ENCODE measurements at places on chromosomes 4 and X.

GRCh38 chr4:8168832-8169598 lies 10.4 kb upstream of the ABLIM2 start:
- no peak for DNase-seq

DNA sequence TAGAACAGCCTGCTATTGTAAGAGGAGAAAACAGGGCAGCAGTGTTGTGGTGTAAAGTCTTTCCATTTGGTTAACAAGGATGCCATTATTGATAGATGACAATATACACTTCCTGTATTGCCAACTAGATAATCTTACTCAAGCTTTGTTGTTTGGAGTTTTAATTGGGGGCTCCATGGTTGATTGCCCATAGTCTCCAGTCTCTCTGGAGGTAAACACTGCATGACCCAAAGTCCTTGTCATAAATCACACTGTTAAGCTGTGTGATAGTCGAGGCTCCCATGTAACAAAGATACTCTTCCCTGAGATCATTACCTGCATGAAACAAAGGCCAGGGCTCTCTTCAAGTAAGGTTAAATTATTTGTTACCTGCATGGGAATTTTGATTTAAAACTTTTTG lies 394.6 kb downstream of the C4orf33 start:
- DNase-seq, result no peak

GRCh38 chr4:4869731-4870571 lies 10.5 kb downstream of the MSX1 start:
- no peak for DNase-seq

- no peak for DNase-seq
These were observed 23.1 kb downstream of the SETD7 start for GRCh38 chr4:139532947-139533346.

- no peak for DNase-seq
These were observed 400.7 kb downstream of the DCAF12L2 start for GRCh38 chrX:125765347-125765746.

- DNase-seq, result peak; percentile 53
These were observed 568.6 kb upstream of the BOD1L1 start for GRCh38 chr4:14196131-14196530.

DNA sequence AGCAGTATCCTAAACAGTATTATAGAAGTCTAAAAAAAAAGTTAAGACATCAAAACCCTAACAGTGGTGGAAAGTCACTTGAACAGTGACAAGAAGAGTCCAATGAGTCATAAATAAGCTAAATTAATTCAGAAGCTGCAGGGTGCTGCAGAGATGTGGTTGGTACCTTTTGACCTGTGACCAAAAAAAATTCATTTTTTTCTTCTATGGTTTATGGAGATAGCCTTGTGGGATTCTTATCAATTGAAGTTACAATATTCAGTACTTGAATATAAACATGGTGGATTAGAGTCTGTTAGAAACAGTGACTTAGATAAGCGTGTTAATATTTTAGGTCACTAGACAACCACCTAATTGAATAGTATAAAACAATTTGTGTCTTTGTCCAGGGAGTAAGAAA lies 35.4 kb downstream of the CCSER1 start:
- DNase-seq, result no peak

- DNase-seq, result no peak
These were observed 35.5 kb downstream of the NCAPG start for GRCh38 chr4:17846266-17846665.

- DNase-seq, result no peak
These were observed 53.8 kb downstream of the HADH start for GRCh38 chr4:108043526-108043925.

DNA sequence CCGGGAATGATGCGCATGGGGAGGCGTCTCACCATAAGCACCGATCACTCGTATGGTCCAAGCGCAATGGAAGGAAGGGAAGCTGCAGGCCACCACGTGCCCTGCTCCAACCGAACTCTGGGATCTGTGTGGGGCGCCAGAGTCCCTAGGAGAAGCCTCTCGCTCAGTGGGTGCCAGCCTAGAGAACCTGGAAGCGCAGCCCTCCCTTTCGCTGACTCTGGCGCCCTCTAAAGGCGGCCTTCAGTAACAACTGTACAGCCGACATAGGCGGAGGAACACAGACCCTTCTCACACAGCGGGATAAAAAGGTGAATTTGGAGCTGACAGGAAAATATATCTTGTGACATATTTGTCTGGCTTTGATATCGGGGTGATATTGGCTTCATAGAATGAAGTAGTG lies 76.0 kb downstream of the INTS6L start:
- peak; percentile 38 for DNase-seq

GRCh38 chr4:3520276-3520675 lies 11.9 kb downstream of the LRPAP1 start:
- DNase-seq, result no peak

- no peak for DNase-seq
These were observed 2.2 kb upstream of the SEPTIN11 start for GRCh38 chr4:76947369-76947768.

GRCh38 chr4:129972257-129972656 lies 876.3 kb downstream of the C4orf33 start:
- no peak for DNase-seq

GRCh38 chr4:94534401-94535312 lies 82.9 kb downstream of the PDLIM5 start:
- no peak for DNase-seq

DNA sequence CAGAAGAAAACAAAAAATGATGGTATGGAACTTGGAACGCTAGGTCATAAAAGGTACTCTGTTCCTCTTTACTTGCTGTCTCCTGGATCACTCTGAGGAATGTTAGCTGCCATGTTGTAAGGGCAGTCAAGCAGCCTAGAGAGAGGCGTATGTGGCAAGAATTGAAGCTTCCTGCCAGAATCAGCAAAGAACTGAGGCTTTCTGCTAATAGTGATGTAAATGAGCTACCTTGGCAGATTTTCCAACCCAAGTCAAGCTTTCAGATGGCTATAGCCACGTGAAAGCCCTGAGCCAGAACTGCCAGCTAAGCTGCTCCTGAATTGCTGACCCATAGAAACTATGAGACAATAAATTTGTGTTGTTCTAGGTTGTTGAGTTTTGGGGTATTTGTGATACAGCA lies 38.7 kb downstream of the AASDH start:
- DNase-seq, result no peak

DNA sequence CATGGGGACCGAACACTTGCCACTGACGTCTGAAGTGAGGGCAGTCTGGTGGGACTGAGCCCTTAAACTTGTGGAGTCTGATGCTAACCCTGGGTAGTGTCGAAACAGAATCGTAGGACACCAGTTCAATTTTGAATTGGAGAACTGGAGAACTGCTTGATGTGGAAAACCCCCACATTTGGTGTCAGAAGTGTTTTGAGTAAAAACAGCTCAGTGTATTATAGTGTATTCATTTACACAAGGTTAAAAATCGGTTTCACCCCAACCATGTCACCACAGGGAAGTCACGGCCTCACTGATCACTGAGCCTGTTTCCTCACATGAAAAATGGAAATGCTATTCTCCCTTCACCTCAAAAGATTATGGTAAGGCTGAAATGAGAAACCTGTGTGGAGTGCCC lies 21.9 kb downstream of the PIN4 start:
- no peak for DNase-seq

GRCh38 chr4:112518675-112519074 lies 2.7 kb upstream of the NEUROG2 start:
- DNase-seq, result no peak

DNA sequence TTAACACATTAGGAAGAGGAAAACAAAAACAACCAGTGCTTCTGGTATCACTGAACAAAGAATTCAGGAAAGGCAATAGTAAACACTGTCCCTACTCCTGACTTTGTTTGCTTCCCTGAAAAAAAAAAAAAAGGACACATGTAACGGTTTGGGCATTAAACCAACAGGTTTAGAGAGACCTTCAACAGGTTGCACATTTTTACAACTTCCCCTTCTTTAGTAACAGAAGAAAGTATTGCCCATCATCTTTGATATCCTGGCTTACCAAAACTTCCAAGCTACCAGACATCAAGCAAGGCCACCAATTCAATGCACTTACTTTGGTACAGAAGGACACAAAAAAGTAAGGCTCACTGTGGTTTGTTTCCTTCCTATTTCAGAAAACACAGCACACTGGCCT lies 131.9 kb upstream of the MAP3K15 start:
- DNase-seq, result no peak

DNA sequence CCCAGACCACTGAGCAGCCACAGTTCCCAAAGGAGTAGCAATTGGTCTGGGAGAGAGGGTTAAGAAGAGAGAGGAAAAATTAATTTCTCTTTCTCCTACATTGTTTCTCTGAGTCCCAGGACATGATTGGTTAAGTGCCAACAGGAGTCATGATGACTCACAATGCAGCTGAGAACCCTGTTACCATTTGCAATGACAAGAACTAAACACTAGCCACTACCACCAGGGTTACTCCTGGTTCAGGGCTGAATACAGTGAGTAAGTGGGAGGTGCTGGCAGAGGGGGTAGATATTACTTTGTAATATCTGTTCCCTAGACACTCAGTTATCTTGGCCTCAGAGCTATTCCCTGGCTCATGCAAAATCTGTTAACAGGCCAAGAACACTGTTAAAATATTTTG lies 18.0 kb downstream of the ETDC start:
- peak; percentile 74 for DNase-seq

DNA sequence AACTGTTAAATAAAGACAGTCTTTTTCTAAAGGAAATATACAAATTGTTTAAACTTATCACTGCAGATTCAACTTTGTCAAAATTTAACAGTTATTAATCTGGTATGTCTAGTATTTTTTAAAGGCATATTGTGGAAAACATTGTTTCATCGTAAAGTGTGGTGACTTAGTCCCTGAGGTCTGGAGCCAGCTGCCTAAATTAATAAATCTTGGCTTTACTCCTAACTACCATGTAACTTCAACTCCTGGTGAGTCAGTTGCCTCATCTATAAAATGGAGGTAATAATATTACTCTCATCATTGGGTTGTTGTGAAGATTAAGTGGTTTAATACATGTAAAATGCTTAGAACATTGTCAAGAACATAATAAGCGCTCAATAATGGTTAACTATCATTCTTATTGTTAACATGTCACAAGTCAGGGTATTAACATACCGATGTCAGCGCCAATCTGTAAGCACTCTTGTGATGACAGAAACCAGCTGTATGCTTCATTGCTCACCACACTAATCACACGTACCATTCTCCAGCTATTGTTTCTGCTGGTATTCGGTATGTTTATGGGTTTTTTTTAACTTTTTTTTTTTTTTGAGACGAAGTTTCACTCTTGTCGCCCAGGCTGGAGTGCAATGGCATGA lies 14.1 kb upstream of the SMIM43 start:
- no peak for DNase-seq

DNA sequence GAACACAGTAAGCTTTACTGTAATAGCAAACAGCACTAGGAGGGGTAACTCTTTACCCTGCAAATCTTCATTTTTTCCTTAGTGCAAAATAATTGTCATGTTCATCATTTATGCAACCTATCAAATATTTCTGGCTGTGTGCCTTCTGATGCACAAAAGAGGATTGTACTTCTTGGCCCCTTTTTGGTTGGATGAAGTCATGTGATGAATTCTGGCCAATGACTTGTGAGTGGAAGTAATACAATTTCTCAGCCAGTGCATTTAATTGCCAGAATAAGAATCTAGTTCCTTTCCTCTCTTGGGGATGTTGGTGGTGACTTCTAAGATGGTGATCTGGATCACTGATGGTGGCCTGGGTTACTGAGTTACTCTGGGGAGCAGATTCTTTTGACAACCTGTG lies 37.0 kb upstream of the GATB start:
- no peak for DNase-seq

DNA sequence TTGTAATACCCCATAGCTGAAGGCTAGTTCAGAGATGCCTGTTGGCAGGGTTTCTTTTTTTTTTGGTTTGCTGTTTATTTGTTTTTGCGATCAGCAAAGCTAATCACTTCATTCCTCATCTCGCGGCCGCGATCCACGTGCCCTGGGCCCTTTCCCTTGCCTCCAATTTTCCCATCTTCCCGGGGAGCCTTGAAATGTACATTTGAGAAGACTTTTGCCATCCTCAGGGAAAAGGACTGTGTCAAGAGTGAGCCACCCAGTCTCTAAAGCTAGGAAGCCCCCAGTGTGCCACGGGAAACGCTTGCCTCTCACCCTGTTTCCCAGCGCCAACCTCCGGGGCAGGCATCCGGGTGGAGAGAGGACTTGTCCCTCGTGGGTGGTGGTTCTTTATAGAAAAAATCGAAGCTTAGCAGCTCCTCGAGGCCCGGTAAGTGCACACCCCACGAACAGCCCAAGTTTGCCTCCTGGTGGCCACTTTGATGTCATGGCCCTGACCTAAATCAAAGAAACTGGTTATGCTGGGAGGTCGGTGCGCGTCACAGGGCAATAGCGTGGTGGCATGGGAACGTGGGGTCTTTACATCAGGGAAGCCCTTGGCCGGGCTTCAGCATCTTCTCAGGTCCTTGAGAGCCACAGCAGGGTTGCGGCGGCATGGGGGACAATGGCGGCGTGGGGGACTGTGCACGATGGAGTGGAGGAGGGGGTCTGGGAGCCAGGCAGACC lies 42.0 kb downstream of the MAP7D3 start:
- peak; percentile 62 for DNase-seq

DNA sequence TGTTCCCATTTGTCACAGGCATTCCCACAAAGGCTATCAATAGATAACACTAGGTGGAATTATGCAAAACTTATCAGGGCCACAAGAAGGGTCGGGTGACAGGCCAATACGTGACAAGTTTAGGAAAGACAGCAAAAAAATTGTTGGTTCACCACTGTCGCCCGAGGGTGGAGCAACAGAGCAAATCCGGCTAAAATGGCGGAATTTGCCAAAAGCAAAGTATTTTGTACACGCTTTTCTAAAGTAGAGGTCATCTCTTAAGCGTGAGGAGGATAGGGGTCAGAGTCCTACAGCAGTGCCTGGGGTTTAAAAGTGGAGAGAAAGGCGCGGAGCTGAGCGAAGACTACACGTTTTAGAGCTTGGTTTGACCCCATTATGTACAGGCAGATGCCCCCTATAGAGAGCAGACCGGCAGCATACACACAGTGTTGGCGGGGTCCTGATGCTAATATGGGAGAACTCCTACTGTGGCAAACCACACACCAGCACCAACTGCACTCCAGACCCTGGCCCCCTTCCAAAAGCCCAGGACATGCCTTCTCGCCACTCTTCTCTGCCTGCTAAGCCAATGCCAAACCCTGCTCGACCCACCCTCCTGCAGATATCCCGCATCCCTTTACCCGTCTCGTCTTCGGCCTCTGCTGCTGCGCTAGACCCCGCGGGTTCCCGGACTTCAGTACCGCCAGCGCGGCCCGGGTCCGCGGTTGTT lies 733 bp downstream of the CCNA2 start:
- DNase-seq, result peak; percentile 30

GRCh38 chr4:124745985-124746801 lies 33.7 kb upstream of the ANKRD50 start:
- no peak for DNase-seq

Data from AG08395 (cell line).